ENCODE measurements at places on chromosomes 6 and 20.

DNA sequence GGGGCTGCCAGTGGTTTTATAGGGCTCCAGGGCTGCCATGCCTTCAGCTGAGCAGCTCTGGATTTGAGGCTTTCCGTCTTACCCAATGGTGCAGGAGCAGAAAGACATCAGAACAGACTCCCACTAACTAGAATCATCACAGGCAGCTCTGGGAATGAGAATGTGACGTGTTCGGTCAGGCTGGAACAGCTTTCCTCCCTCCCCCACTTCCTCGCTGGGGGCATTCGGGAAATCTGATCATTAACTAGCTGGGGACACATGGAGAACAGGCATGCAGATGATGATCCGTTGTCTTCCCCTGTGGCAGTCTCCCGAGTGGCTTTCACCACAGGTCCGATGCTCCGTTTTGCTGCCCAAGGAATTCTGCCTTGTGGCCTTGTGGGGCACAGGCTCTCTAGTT, 5.5 kb upstream of the MTG2 start:
- DNase-seq, result no peak

- no peak for DNase-seq
Observed at GRCh38 chr20:42261766-42262270, 643.6 kb upstream of the CHD6 start.

GRCh38 chr6:137240168-137240567, 21.0 kb upstream of the IFNGR1 start:
- DNase-seq, result peak; percentile 93

DNA sequence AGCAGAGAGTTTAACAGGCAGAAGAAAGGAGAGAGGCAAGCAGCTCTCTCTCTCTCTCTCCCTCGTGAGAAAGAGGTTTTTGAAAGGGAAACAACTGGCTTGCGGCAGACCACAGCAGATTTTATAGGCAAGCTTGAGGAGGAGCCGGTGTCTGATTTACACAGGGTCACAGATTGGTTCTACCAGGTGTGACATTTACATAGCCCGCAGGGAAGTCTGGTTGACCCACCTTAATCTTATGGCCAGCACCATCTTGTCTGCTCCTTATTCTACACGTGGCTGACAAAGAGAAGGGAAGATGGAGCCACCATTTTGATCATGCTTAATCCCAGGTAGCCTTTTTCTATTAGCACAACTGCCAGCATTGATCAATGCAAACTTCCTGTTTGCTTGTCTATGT, 65.4 kb downstream of the OR2J2 start:
- DNase-seq, result no peak

GRCh38 chr20:35271073-35271882, 6.6 kb downstream of the MMP24OS start:
- no peak for DNase-seq

- DNase-seq, result no peak
Observed at GRCh38 chr6:89630488-89630887, 8.1 kb downstream of the LYRM2 start.
